Kidney (tissue), 22 donors: ENCODE measurements at places on chromosomes 16 and 17. TPM values are rescaled to one million over a fixed set of nuclear protein-coding genes. Genes with fewer than 3 reads are reported as not detected.

TBC1D3 gene
- total RNA-seq: not detected

EME2 gene
- total RNA-seq: 23.8 TPM

GDPD1 gene
- total RNA-seq: 2.5 TPM

DNA sequence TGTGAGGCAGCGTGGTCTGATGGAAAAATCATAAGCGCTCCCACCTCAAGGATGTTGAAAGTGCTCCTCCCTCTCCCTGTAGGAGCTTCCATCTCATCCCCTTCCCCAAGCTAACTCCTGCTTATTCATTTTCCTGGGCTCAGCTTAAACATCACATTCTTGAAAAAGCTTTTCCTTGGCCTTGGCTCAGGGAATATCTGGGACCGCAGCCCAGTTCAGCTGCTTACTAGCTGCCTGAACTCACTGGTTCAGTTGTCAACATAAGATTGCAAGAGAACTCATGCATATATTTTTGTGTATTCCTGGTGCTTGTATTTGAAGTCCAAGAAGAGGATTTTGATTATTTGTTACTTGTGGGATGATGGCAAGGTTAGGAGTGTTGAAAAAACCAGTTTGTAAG lies 91.5 kb downstream of the UTP18 start:
- no peaks in the 10 kb centered on the region for H3K27me3 ChIP-seq
- no peaks in the 10 kb centered on the region for H3K36me3 ChIP-seq
- H3K4me3 ChIP-seq: no peak overlapping the region
- DNase-seq: no peak
- no peak overlapping the region for H3K27ac ChIP-seq

DNA sequence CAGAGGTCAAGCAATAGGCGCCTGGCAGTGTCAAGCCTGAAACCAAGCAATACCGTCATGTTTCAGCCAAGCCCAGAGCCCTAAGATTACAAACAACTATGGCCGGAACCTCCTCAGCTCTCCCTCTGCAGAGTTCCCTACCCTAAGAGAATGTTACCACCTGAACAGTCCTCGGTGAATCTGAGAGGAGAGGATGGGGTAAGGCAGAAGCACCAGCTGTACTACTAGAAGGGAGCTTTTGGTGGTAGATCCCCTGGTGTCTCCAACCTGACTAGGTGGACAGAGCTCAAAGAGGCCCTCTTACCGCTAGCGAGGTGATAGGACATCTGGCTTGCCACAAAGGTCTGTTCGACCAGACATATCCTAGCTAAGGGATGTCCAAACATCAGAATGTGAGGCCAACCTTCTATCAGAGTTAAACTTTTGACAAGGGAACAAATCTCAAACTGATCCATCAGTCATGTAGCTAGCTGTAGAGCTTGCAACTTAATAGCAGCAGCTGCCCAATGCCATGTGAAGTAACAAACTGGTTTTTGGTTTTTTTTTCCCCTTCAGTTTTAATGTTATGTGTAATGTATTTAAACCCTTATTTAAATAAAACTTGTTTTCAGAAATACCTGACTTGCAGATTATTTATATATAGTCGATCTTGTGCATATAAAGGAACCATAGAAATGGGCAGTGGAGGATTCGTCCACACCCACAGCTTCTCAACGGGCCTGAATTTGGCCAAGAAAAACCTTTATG lies 2.5 kb downstream of the EIF1 start:
- no peak overlapping the region for H3K4me3 ChIP-seq
- peaks cover 4% of the 10 kb centered on the region for H3K4me1 ChIP-seq
- H3K27me3 ChIP-seq: no peaks in the 10 kb centered on the region
- H3K36me3 ChIP-seq: peaks cover 25% of the 10 kb centered on the region

- no peak overlapping the region for H3K4me3 ChIP-seq
- no peaks in the 10 kb centered on the region for H3K27me3 ChIP-seq
- H3K4me1 ChIP-seq: no peaks in the 10 kb centered on the region
- H3K27ac ChIP-seq: no peak overlapping the region
Measured at GRCh38 chr17:27276653-27277156, 17.2 kb upstream of the WSB1 start.

DNA sequence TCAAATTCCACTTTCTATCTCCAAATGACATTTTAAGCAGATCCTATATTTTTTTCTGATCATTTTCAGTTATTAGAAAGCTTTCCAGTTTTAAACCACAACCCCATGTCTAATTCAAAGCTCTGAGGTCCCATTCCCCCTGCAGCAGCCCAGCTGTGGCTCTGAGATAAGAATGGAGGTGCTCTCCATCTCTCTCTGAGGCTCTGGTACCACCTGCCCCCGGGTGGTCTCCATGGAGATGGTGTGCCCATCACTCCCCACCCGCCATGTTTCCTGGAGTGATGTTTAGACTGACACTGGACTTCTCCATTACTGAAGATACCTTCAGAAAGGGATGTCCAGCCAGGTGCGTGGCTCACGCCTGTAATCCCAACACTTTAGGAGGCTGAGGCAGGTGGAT lies 68.1 kb upstream of the SEC14L1 start:
- H3K36me3 ChIP-seq: no peaks in the 10 kb centered on the region
- DNase-seq: no peak
- H3K27ac ChIP-seq: no peak overlapping the region
- no peaks in the 10 kb centered on the region for H3K27me3 ChIP-seq

DNA sequence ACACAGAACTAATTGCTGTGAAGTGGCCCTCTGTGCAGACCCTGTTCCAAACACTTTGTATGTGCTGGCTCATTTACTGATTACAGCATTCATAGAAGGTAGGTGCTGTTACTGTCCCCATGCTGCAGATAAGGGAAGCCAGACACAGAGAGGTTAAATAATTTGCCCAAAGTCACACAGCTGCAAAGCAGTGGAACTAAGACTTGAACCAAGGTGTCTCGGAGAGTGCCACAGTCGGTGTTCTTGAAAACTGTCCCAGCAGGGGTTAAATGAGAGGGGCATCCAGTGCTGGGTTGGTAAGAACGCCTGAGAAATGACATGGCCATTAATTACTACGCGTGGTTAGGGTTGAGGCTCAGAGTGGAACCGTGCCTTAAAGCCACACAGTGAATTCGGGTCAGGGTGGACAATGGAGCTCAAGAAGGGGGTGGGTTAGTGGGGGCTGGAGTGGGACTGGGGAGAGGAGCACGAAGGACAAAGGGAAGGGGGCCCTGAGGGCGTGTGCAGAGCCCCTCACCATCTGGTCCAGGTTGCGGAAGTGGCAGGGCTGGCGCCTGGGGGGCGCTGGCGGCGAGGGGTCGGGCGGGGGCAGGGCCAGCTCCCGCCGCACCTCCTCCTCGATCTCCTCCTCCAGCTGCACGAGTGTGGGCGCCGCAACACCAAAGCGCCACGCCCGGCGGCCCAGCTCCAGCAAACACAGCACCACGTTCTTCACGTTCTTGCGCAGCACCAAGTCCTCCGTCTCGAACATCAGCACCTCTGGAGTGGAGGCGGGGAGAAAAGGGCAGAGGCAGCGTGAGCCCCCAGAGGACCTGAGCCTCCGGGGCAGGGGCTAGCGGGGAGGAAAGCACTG lies 3.3 kb downstream of the GAS2L2 start:
- no peaks in the 10 kb centered on the region for H3K4me1 ChIP-seq
- H3K27ac ChIP-seq: no peak overlapping the region
- H3K36me3 ChIP-seq: no peaks in the 10 kb centered on the region
- DNase-seq: no peak
- H3K27me3 ChIP-seq: peaks cover 2% of the 10 kb centered on the region

GRCh38 chr17:80859002-80859941 lies 132.4 kb upstream of the CHMP6 start:
- H3K27me3 ChIP-seq: no peaks in the 10 kb centered on the region
- peaks cover 2% of the 10 kb centered on the region for H3K36me3 ChIP-seq
- no peak overlapping the region for H3K4me3 ChIP-seq
- no peak overlapping the region for H3K27ac ChIP-seq
- no peak for DNase-seq
- no peaks in the 10 kb centered on the region for H3K4me1 ChIP-seq

- H3K4me3 ChIP-seq: no peak overlapping the region
- H3K27me3 ChIP-seq: no peaks in the 10 kb centered on the region
Measured at GRCh38 chr17:18946536-18946935, 5.4 kb upstream of the SLC5A10 start.

- no peaks in the 10 kb centered on the region for H3K36me3 ChIP-seq
- H3K27ac ChIP-seq: peak overlapping the region; percentile 78
- peaks cover 23% of the 10 kb centered on the region for H3K4me1 ChIP-seq
- no peak for DNase-seq
Measured at GRCh38 chr16:528111-529011, 849 bp downstream of the CAPN15 start.

DNA sequence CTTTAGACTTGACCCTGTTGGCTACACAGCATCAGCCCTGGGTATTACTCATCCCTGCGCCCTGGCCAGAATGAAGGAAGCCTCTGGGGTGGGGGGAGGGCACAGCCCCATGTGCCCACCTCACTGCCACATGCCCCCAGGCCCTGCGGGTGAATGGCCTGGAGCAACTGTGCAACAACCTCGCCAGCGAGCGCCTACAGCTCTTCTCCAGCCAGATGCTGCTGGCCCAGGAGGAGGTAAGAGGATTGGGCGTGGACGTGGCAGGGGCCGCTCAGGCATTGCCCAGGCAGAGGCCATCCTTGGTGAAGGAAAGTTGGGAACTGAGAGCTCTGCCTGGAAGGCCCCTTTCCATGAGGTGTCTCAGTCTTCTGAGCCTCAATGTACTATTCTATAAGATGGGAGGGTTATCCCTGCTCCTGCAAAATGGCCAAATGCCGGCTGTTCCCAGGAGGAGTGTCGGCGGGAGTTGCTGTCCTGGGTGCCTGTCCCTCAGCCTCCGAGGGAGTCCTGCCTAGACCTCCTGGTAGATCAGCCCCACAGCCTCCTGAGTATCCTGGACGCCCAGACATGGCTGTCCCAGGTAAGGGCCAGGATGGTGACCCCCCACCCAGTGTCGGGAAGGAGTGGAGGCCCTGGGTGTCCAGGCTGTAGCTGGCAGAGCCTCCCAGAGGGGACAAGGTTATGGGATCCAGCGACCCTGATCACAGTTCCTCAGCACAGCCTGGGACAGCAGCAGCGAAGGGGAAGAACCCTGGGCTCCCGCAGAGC lies 8.9 kb downstream of the MYO15B start:
- no peaks in the 10 kb centered on the region for H3K27me3 ChIP-seq
- H3K4me3 ChIP-seq: no peak overlapping the region
- H3K36me3 ChIP-seq: no peaks in the 10 kb centered on the region
- no peaks in the 10 kb centered on the region for H3K4me1 ChIP-seq

DNA sequence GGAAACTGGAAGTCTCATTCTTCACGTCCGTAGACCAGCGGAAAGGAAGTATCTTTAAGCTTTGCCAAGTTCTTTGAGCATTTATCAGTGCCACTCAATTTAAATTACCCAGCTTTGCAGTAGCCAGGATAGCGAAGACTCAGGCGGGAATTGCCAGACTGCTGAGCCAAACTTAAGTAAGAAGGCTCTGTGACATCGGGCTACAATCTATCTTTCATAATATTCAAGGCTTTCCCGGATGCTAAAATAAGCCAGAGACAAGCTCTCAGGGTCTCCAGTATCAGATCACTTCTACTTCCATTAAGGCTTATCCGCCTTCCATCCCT lies 436 bp upstream of the BRIP1 start:
- peak overlapping the region; percentile 30 for H3K27ac ChIP-seq
- peak overlapping the region; percentile 84 for H3K4me3 ChIP-seq
- no peaks in the 10 kb centered on the region for H3K4me1 ChIP-seq
- no peaks in the 10 kb centered on the region for H3K27me3 ChIP-seq

- H3K36me3 ChIP-seq: no peaks in the 10 kb centered on the region
- no peak overlapping the region for H3K4me3 ChIP-seq
- H3K4me1 ChIP-seq: no peaks in the 10 kb centered on the region
- no peaks in the 10 kb centered on the region for H3K27me3 ChIP-seq
Measured at GRCh38 chr16:10408824-10409381, 23.0 kb downstream of the ATF7IP2 start.

GRCh38 chr16:22402191-22402590 lies 27.8 kb upstream of the CDR2 start:
- no peak overlapping the region for H3K27ac ChIP-seq
- no peaks in the 10 kb centered on the region for H3K36me3 ChIP-seq
- DNase-seq: no peak
- peaks cover 5% of the 10 kb centered on the region for H3K4me1 ChIP-seq
- H3K4me3 ChIP-seq: no peak overlapping the region

GRCh38 chr17:43431714-43432523 lies 33.1 kb downstream of the ARL4D start:
- H3K27ac ChIP-seq: no peak overlapping the region
- H3K27me3 ChIP-seq: no peaks in the 10 kb centered on the region
- no peak overlapping the region for H3K4me3 ChIP-seq
- no peaks in the 10 kb centered on the region for H3K36me3 ChIP-seq
- H3K4me1 ChIP-seq: peaks cover 6% of the 10 kb centered on the region
- DNase-seq: no peak

DNA sequence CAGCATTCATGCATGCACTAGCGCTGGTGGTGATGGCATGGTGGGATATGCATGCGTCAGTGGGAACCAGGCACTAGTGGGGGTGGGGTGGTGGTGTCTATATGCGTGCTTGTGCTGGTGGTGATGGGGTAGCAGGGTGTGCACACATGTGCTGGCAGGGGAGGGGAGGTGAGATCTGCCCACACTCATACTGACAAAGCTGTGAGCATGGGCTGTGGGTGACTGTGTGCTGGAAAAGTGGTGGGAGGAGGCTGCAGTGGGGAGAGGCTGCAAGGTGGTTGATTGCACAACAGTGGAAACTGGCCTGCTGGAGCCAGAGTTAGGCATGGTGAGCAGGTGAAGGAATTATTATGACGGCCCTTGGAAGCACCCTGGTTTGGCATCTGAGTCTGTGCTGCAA lies 31.3 kb upstream of the TEKT1 start:
- no peaks in the 10 kb centered on the region for H3K36me3 ChIP-seq
- DNase-seq: no peak
- H3K27ac ChIP-seq: no peak overlapping the region
- H3K27me3 ChIP-seq: no peaks in the 10 kb centered on the region
- no peaks in the 10 kb centered on the region for H3K4me1 ChIP-seq

DNA sequence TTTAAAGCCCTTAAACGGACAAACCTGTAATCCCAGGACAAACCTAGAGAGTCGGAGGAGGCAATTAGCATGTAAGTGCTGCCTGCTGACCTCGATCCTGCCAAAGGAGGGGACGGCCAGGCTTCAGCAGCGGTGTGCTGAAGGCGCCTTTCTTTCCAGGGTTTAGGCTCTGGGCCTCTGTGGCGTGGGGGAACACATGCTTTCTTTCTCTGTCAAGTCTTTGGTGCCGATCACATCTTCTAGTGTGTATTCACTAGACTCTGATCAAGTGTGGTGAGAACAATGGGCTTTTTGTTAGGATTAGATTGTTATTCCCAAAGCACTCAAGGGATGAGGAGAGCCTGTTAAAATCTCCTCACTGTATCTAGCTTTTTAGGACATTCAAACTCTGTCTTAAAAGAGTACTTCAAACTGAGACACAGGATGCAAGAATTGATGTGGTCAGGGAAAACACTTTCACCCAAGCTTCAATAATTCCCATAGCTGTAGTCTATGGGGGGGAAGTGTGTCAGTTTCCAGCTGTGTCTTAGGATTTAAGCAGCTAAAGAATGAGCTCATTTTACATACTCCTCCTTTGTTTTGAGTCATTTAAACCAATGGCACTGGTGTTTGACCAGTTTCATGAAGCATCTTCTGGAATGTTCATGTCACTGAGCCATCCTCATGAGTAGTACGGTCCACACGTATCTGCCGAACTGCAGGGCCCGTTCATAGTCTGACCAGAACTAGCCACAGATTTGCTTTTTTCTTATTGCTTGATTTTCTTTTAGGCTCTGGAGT lies 51.2 kb downstream of the RPA1 start:
- no peaks in the 10 kb centered on the region for H3K4me1 ChIP-seq
- no peak overlapping the region for H3K4me3 ChIP-seq
- no peaks in the 10 kb centered on the region for H3K27me3 ChIP-seq
- H3K36me3 ChIP-seq: peaks cover 44% of the 10 kb centered on the region
- H3K27ac ChIP-seq: no peak overlapping the region
